ENCODE measurements at places on chromosomes 6 and 20.

DNA sequence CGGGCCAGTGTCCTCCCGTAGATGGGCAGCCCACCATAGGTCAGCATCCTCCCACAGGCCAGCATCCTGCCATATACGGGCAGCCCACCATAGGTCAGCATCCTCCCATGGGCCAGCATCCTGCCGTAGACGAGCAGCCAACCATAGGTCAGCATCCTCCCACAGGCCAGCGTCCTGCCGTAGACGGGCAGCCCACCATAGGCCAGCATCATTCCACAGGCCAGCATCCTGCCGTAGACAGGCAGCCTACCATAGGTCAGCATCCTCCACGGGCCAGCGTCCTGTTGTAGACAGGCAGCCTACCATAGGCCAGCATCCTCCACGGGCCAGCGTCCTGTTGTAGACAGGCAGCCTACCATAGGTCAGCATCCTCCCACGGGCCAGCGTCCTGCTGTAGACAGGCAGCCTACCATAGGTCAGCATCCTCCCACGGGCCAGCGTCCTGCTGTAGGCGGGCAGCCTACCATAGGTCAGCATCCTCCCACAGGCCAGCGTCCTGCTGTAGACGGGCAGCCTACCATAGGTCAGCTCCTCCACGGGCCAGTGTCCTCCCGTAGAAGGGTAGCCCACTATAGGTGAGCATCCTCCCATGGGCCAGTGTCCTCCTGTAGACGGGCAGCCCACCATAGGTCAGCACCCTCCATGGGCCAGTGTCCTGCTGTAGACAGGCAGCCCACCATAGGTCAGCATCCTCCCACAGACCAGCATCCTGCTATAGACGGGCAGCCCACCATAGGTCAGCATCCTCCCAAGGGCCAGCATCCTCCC, 62.9 kb downstream of the BFSP1 start:
- DNase-seq: no peak

DNA sequence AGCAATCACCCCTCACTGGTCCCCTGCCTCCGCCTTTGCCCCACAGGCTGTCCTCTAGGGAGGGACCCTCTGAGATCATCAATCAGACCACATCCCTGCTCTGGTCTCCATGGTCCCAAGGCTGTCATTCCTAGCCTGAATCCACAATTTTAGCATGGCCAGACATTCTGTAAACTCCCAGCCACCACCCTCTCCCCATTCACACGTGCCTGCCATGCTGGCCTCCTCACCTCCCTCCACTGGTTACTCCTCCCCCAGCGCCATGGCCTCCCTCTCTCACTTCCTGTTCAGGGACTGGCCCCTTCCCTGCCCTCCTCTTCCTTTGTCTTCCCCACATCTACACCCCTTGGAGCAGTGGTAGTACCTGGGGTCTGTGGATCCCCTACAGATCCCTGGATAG, 150.7 kb upstream of the MLN start:
- no peak for DNase-seq

DNA sequence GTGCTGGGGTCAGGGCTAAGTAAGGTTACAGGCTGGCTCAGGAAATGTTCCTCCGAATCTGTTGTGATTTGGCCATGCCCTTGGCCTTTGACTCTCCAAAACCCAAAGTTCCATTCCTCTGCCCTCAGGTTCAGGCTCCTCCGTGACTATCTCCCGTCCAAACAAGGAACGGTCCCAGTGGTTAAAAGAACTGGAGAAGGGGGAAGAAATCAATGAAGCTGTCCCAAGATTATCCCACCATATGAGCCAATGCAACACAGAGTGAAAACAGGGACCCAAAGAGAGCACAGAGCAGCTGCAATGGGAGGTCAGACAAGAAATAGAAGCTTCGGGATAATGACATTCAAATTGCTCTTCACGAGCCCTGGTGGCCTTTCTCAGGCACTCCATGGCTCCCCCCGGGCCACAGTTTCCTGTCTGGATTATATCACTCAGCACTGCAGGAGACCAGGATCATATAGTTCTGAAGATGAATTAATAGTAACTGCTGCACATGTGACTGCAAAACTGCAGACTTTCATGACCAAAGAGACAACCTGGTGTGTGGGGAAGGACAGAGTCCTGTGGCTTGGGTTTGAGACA, 211.3 kb downstream of the ZNF217 start:
- DNase-seq: no peak

GRCh38 chr6:129645830-129646579, 64.0 kb downstream of the ARHGAP18 start:
- DNase-seq: no peak

DNA sequence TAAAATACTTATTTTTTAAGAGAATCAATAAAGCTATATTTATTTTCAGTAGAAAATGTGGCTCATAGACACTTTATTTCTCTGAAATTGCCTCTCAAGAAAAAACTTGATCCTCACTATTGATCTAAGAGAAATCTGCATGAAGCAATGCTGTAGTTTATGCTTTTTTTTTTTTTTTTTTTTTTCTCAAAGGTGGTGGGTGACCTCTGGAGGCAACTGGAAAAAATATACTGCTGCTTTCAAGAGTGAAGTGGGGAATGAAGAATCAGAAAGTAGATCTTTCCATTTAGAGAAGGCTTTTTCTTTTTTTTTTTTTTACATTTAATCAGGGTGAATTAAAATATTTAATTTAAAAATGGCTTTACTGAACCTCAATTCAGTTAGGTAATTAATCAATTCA, 169.3 kb downstream of the SLC16A10 start:
- no peak for DNase-seq

DNA sequence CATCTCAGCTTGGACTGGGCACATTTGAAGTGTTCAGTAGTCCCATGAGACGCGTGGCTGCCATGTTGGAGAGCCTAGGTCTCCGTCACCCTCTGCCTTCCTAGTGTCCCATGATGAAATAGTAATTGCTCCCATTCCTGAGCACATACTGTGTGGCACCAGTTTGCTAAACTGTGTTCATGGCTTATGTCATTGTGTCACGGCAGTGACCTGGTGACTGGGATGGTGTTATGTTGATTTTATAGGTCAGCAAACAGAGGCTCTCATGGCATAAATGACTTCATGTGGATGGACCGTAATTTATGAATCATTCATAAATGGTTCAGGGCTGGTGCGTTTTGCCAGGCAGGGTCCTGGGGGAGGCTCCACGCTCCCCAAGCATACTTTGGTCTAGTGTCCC, 3.8 kb downstream of the BCAS4 start:
- DNase-seq: no peak

DNA sequence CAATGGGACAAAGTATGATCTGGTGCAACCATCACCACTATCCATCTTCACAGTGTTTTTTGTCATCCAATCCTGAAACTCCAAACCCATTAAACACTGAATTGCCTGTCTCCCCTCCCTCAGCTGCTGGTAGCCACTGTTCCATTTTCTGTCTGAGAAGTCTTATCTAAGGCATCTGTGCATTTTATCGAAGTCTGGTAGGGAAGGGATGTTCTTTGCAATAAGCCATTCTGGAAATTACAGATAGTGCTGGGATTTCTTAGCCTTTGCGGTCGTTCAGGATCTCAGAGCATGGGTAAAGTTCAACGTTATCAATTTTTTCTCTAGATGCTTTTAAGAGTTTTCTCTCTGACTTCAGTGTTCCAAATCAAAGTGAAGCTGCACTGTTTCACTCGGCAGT, 24.1 kb downstream of the KIF25 start:
- no peak for DNase-seq

DNA sequence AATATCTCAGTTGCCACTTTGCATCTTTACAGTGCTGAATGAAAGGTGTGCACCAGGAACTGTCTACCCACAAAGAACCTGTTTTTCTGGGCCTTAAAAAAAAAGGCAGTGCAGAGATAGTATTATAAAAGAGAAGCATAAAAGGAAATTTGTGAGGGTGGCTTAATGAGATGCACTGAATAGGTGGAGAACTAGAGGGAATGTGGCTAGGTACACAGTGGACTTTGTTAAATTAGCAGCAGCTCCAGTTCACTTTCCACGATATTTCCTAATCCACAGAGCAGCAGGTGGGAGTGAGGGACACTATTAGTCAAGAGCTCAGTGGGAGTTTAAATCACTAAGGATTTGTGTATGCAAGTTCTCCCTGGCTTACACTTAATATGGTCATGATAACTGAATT, 38.8 kb downstream of the MAP7 start:
- no peak for DNase-seq

GRCh38 chr6:126385536-126385935, 45.6 kb downstream of the CENPW start:
- no peak for DNase-seq

GRCh38 chr6:138800377-138801150, 4.7 kb downstream of the ECT2L start:
- DNase-seq: no peak

- no peak for DNase-seq
These were observed 267.9 kb upstream of the SASH1 start for GRCh38 chr6:148074738-148075137.

DNA sequence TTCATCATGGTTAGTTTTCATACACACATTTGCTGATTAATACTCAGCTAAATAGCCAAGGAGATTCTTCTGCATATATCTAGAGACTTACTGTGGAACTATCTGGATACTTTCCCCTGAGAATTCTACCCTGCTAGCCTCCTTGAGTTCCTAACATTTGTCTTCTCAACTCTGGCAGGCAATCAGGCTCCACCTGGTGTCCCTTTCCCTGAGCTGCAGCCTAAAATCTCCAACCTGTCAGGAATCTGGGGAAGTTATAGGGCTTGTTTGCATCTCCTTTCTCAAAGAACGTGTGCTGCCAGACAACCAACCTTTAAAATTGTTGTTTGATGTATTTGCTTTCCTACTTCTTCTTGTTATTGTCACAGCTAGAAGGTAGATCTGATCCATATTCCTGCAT, 73.4 kb downstream of the FUT9 start:
- peak; percentile 8 for DNase-seq

- no peak for DNase-seq
These were observed 284.6 kb upstream of the FOXQ1 start for GRCh38 chr6:1027109-1027794.

GRCh38 chr6:157628463-157628862, 194.6 kb upstream of the SNX9 start:
- DNase-seq: no peak

DNA sequence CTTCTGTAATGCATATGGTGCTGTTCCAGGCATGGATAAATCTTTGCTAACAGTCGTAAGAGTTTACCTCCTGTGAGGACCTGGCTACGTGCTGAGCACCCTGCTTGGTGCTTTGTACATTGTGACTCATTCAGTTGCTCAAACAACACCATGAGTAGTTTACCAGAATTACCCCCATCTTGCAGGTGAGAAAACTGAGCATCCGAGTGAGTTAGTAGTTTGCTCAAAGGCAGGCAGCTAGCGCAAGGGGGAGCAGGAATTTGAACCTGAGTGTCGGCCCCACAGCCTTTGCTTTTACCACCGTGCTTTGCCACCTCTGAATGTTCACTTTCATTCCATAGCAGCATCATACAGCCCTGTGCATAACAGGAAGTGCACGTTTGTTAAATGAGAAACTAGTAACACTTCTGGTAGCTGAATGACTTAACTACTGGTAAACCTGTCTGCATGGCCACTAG, 121.9 kb downstream of the MTHFD1L start:
- no peak for DNase-seq

DNA sequence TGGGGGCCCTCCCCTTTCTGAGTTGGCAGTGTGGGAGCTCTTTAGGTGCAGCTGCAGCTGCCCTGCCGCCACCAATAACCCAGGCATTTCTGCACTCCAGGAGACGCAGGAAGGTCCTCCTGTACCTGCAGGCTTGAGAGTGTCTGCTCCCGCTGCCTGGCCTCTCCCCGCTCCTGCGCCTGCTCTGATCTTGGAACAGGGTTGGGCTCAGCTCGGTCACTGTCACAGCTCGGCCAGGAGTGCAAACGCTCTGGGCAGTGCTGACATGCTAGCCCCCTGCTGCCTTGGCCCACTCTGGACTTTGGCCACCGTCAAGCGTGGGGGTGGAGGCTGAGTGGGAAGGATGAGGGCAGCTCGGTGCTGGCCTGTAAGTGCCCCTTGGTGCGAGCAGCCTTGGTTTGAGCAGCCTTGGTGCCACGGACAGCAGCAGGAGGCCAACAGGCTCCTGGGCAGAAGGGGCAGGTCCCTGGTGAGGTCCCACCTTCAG, 738.1 kb upstream of the GJE1 start:
- no peak for DNase-seq

- no peak for DNase-seq
These were observed 176.5 kb upstream of the GJE1 start for GRCh38 chr6:141956046-141956761.

DNA sequence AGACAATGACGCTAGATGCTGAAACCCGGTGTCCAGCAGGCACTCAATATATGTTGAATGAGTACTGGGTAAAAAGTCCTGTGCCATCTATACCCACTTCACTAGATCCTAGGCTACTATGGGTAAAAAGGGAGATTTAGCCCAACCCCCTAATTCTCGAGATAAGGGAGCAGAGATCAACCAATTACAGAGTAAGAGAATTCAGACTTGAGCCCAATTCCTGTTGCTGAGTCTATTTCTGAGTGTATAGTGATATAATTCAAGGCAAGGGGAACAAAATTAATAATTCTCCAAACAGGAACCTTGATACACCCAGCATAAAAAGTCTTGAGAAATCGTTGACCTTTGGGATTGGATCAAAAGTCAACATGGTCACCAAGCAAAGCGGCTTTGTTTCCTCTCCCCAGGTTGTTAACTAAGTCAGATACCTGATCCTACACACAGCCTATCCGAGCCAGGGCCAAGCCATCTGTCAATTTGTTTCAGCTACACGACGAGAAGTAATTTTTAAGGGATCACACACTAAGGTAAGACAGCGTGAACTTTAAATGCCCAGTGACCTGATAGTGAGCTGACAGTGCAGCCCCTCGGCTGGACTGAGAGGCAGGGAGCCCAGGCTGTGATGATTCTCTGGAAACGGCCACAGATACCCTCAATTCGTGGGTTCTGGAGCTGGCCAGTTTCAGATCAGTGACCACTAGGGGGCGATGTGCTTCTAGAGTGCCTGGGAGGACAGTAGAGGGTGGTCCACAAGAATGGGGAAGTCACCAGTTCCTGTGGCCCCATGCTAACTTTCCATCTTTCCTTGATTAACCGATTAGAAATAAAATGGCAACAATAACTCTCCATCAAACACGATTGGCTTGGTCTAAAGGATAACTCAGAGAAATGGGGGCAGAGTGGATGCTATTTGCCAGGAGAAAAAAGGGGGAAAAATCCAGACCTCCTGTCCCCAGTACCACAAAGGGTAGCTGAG, 46.2 kb downstream of the SLC22A23 start:
- peak; percentile 73 for DNase-seq

DNA sequence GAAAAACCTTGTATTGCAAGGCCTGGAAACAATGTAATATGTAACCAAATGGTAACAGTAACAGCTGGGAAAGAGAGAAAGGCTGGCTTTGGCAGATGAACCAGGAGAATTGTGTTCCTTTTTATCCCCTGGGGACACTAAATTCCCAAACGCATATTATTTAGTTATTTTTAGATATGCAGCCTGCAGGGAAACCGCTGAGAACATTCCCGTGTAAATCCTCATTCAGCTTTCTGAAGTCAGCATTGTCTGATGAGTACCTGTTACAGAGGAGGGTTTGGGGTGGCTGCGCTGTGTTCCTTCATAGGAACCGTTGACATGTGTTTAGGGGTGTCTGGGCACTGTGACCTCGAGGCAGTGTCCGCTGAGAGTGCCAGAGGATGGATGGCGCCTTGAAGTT, 101.3 kb downstream of the SMOC2 start:
- DNase-seq: no peak

All from neuronal stem cell (in vitro differentiated cells).